ENCODE measurements at places on chromosomes 4 and X.

DNA sequence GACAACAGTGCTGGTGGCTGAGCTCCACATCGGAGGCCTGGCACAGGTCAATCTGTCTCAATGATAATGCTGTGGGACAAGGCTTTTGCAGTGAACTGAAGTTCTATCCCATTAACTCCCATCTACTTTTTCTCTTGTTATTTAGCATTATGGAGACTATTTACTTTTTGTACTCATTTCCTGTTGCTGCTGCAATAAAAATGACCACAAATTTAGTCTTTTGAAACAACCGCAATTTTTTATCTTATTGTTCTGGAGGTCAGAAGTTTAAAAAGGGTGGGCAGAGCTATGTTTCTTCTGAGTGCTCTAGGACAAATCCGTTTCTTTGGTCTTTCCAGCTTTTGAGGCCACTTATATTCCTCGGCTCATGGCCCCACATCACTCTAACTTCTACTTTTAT lies 111.0 kb upstream of the PITX2 start:
- DNase-seq, result no peak

DNA sequence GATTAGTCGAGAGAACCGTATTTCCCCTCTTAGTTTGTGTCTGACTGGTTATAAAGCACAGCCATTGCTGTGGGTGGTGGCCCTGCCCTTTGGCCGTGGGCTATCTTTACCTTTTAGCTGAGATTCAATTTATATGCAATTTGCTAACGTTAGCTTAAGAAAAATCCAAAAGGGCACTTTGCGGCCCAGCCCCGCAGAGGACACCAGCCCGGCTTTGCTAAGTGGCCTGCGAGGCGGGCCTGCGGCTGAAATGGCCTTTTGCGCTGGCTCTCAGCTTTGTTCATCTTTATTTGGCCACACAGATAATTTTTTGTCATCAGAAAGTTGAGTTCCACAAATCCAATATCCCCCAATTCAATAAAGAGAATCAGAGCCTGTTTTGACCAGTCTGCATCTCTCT lies 48.3 kb downstream of the CPZ start:
- DNase-seq, result no peak

GRCh38 chrX:123698979-123699520 lies 33.8 kb downstream of the THOC2 start:
- no peak for DNase-seq

- no peak for DNase-seq
These were observed 125.1 kb downstream of the RAPGEF2 start for GRCh38 chr4:159227984-159228383.

- no peak for DNase-seq
These were observed 24.1 kb upstream of the SOD3 start for GRCh38 chr4:24771241-24771640.

GRCh38 chr4:118280501-118281218 lies 72.1 kb downstream of the PRSS12 start:
- DNase-seq, result no peak

GRCh38 chrX:119015407-119016237 lies 41.2 kb downstream of the LONRF3 start:
- no peak for DNase-seq

- no peak for DNase-seq
These were observed 761.0 kb downstream of the IL1RAPL1 start for GRCh38 chrX:29348288-29348687.

Measured in T-helper 2 cell (primary cell).